ENCODE measurements at places on chromosomes 1 and 21.
A peak's percentile ranks its signal among the peaks of the same experiment; 100 is the strongest.

GRCh38 chr1:234768569-234769283, 158.7 kb upstream of the IRF2BP2 start:
- DNase-seq = no peak

GRCh38 chr1:213457186-213457585, 406.1 kb downstream of the RPS6KC1 start:
- no peak for DNase-seq

DNA sequence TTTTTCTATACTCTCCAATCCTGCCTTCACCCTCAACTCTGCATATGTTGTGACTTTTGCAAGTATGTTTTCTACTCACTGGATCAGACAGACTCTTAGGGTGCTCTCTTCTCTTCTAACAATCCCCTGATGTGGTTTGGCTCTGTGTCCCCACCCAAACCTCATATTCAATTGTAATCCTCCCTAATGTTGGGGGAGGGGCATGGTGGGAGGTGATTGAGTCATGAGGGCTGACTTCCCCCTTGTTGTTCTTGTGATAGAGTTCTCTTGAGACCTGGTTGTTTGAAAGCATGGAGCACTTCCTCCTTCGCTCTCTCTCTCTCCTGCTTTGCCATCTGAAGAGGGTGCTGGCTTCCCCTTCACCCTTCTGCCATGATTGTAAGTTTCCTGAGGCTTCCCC, 148.9 kb upstream of the IGSF21 start:
- no peak for DNase-seq

DNA sequence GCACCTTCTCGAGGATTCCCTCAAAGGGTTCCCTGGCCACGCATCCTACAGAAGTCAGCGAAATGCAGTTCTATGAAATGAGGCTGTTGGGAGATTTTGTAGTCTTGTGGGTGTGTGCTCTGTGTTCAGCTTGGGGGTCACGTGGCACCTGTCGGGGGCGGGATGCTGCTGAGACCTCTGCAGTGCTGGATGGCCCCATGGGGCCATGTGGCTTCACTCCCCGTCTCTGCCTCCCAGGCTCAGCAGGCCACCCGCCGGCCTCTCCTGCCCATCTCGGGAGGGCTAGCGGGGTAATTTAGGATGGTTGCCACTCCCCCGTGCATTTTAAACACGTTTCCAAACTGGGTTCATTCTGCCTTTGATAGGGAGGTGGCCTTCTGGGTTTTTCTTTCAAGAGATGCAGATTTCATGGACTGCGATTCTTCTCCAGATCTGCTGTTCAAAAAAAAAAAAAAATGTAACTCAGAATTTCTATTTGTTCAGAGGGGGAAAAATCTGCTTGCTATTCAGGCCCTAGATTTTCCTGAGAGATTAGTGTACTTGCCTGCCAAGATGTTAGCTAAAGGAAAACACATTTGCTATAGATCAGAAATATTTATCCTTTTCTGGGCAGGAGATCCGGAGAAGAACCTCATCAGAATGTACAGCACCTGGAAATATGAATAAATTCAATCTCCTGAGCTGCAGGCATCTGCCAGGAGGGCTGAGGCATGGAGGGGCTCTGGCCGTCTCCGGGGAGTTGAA, 277.2 kb upstream of the VAMP3 start:
- DNase-seq = no peak

- no peak for DNase-seq
These were observed 33.2 kb downstream of the AHDC1 start for GRCh38 chr1:27570784-27571183.

- peak; percentile 76 for DNase-seq
These were observed 19.3 kb downstream of the SH2D2A start for GRCh38 chr1:156797212-156797871.

- DNase-seq = no peak
These were observed 34.2 kb downstream of the CHD5 start for GRCh38 chr1:6145864-6146410.

DNA sequence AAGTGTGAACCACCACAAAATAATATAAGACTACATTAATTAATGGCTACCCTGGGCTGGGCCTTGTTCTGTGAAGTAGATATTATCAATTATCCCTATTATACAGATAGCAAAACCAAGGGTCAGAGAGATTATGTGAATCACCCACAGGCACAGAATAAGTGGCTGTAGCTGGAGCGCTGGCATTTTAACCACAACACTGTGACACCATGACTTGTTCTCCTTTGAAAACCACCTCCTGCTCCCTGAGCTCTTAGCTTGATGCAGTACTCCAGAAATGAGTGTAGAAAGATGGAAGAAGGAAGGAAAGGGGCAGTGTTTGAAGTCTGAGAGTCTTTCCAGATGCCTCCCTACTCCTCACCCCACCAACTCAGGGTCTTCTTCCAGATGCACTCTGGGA, 29.5 kb upstream of the JUN start:
- DNase-seq = no peak

All from DMS79 treated with DMSO at 0.1 percent for 48 hours (cell line).